ENCODE measurements at places on chromosomes 5 and 9. TPM values are rescaled to one million over a fixed set of nuclear protein-coding genes. Genes with fewer than 3 reads are reported as not detected.

Gene KIAA0825
- 0.98 TPM for total RNA-seq

Gene SH2D3C
- 6.4 TPM for total RNA-seq

Gene IFNA21
- not detected for total RNA-seq

Gene PCDHA12
- total RNA-seq, result 10.6 TPM

Gene CAAP1
- total RNA-seq, result 34.1 TPM

Gene ABHD17B
- total RNA-seq, result 62.7 TPM

Gene LCN15
- total RNA-seq, result 0.61 TPM

Gene PLAC8L1
- total RNA-seq, result 0.92 TPM

Gene ZNF483
- total RNA-seq, result 83.8 TPM

Gene PRSS3
- not detected for total RNA-seq

Gene AIF1L
- 153 TPM for total RNA-seq

Gene RETREG1
- 1.9 TPM for total RNA-seq

Gene FAM169A
- total RNA-seq, result 83.1 TPM

Gene LCN10
- 2.8 TPM for total RNA-seq

Gene GLRA1
- total RNA-seq, result not detected

Gene IL3
- not detected for total RNA-seq

Gene PCDHB14
- 2.9 TPM for total RNA-seq

Gene TTC23L
- total RNA-seq, result 1.2 TPM

Gene PTPN3
- total RNA-seq, result 3.7 TPM

Gene FOXD4L5
- 0.13 TPM for total RNA-seq

Gene CDH9
- total RNA-seq, result 0.73 TPM

Gene SLC6A18
- total RNA-seq, result not detected

Gene FAXDC2
- 3.7 TPM for total RNA-seq

Gene RNF224
- 0.17 TPM for total RNA-seq

Gene KCNV2
- not detected for total RNA-seq

Gene C5orf24
- 19.6 TPM for total RNA-seq

Gene CATSPER3
- total RNA-seq, result not detected

Gene OTP
- not detected for total RNA-seq

Gene HSPB3
- not detected for total RNA-seq

Gene SPINK4
- not detected for total RNA-seq

Gene SECISBP2
- total RNA-seq, result 58.4 TPM

Gene NUDT12
- 12.5 TPM for total RNA-seq
